ENCODE measurements at places on chromosomes 11 and 22. TPM values are rescaled to one million over a fixed set of nuclear protein-coding genes. Genes with fewer than 3 reads are reported as not detected.

- no peak overlapping the region for H3K27ac ChIP-seq
- peak; percentile 24 for DNase-seq
- H3K4me1 ChIP-seq: peaks cover 46% of the 10 kb centered on the region
- no peaks in the 10 kb centered on the region for H3K36me3 ChIP-seq
Measured at GRCh38 chr22:33811686-33812085, 108.6 kb downstream of the LARGE1 start.

- no peaks in the 10 kb centered on the region for H3K27me3 ChIP-seq
- no peak for DNase-seq
- H3K27ac ChIP-seq: no peak overlapping the region
- H3K4me1 ChIP-seq: peaks cover 21% of the 10 kb centered on the region
- H3K4me3 ChIP-seq: no peak overlapping the region
Measured at GRCh38 chr11:66373265-66373664, 1.7 kb upstream of the SLC29A2 start.

DNA sequence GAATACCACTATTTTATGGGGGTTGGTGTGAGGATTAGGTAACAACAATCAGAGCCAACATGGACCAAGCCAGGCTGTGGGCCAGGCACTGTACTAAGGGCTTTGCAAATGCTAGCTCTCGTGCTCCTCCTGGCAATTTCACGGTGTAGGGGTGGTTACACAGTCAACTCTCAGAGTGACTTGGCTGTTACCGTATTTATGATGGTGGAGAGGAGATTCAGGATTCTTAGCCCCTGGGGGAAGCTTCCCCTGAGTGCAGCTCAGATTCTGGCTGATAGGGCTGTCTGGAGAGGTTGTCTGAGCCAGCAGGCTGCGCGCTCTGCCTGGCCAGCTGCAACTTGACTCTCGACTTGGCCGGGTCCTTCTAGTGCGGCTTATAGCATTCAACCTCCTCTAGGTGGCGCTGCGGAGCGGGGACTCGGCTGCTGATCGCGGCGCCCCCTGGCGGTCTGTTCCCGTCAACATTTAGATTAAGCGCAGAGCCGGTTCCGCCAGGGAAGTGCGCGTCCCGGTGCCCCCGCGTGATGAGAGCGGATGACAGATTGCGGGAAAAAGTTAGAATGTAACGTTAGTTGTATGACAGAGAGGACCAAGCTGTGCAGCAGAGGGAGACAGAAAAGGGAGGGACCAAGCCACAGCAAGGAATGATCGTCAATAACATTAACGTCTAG lies 4.5 kb upstream of the NCF4 start:
- peaks cover 17% of the 10 kb centered on the region for H3K27me3 ChIP-seq
- H3K4me3 ChIP-seq: 0 out of 2 replicates have a peak overlapping the region, but pooled peaks have one; percentile 32
- H3K27ac ChIP-seq: no peak overlapping the region
- DNase-seq: peak; percentile 94
- H3K36me3 ChIP-seq: no peaks in the 10 kb centered on the region

DNA sequence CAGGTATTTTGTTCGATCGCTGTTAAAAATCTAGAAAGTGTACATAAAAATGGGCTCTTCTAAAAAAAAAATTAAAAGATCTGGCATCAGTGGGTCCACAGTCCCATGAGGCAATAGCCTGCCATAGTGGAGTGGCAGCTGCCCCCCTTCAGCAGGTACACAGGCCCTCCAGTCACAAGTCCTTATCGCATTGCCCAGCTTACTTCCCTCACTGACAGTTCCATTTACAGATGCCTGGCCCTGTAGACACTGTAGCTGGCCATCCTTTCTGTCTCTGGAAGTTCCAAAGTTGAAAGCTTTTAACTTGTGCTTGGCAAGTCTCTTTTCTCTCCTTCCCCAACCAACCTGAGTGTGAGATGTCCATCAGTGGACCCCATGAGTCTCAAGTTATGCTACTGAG lies 11.4 kb downstream of the ZNRF3 start:
- peaks cover 56% of the 10 kb centered on the region for H3K4me1 ChIP-seq
- peak overlapping the region; percentile 97 for H3K27ac ChIP-seq
- no peaks in the 10 kb centered on the region for H3K36me3 ChIP-seq
- no peak overlapping the region for H3K4me3 ChIP-seq

- no peaks in the 10 kb centered on the region for H3K36me3 ChIP-seq
- DNase-seq: no peak
- H3K27me3 ChIP-seq: no peaks in the 10 kb centered on the region
- no peaks in the 10 kb centered on the region for H3K4me1 ChIP-seq
Measured at GRCh38 chr11:6992026-6992425, 28.1 kb downstream of the ZNF214 start.

DNA sequence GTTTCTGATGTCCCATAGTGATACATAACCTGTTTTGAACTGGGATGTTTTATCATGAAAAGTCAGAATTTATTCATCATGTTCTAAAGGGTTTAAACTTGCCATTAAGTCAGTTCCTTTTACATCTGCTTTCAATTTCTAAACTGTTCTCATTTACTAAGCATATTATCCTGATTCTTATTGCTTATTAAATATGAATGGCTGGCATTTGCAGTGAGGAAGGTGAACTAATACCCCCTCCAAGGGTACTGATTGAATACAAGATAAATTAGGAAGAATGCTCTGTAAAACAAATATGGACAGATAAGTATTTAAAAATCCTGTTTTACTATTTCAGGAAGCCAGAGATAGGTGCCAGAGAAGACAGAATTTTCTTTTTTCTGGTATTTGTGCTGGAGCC lies 70.8 kb upstream of the HORMAD2 start:
- H3K36me3 ChIP-seq: no peaks in the 10 kb centered on the region
- H3K27me3 ChIP-seq: no peaks in the 10 kb centered on the region
- H3K4me3 ChIP-seq: no peak overlapping the region

GRCh38 chr11:118128721-118129470 lies 23.7 kb downstream of the SCN4B start:
- no peak overlapping the region for H3K27ac ChIP-seq
- H3K27me3 ChIP-seq: no peaks in the 10 kb centered on the region
- DNase-seq: no peak

GRCh38 chr11:80443177-80443576 lies 1002.3 kb upstream of the TENM4 start:
- DNase-seq: no peak
- H3K27ac ChIP-seq: no peak overlapping the region
- H3K4me3 ChIP-seq: no peak overlapping the region
- H3K27me3 ChIP-seq: no peaks in the 10 kb centered on the region
- no peaks in the 10 kb centered on the region for H3K4me1 ChIP-seq
- H3K36me3 ChIP-seq: no peaks in the 10 kb centered on the region

GRCh38 chr11:101446726-101447125 lies 137.1 kb downstream of the TRPC6 start:
- no peak overlapping the region for H3K27ac ChIP-seq
- no peaks in the 10 kb centered on the region for H3K36me3 ChIP-seq
- no peaks in the 10 kb centered on the region for H3K27me3 ChIP-seq
- H3K4me1 ChIP-seq: no peaks in the 10 kb centered on the region
- no peak for DNase-seq

- peak within 1 kb of the TSS; percentile 91 for H3K4me3 ChIP-seq
- no peaks in the 10 kb centered on the region for H3K36me3 ChIP-seq
- DNase-seq: peak; percentile 97
- no peaks in the 10 kb centered on the region for H3K27me3 ChIP-seq
- H3K27ac ChIP-seq: no peak within 1 kb of the TSS
Measured at GRCh38 chr22:21045585-21046294, at the start of gene LRRC74B. LRRC74B (plus strand) TSS chr22:21045946; CDS start chr22:21045987, 41 bp downstream.

GRCh38 chr11:110297076-110297725 lies 787 bp upstream of the RDX start:
- no peaks in the 10 kb centered on the region for H3K27me3 ChIP-seq
- peak overlapping the region; percentile 78 for H3K27ac ChIP-seq
- DNase-seq: no peak
- H3K4me3 ChIP-seq: peak overlapping the region; percentile 94
- no peaks in the 10 kb centered on the region for H3K36me3 ChIP-seq

DNA sequence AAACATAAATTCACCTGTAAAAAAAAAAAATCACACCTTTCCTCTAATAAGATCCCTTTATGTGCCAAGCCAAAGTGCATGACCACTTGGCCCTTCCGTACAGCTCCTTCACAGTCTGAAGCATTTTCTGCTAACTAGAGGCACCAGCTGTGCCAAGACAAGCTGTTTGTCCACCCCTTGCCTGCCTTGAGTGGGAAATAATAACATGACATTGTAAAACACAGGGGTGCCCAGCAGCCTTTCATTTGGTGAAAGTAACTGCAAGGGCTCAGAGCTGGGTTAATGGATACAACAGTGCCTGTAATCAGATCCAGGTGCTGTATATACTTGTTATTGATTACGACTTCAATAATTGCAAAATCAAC lies 59.2 kb downstream of the DDIAS start:
- no peaks in the 10 kb centered on the region for H3K27me3 ChIP-seq
- no peak overlapping the region for H3K27ac ChIP-seq
- peaks cover under 1% of the 10 kb centered on the region for H3K4me1 ChIP-seq
- no peak for DNase-seq
- H3K36me3 ChIP-seq: no peaks in the 10 kb centered on the region

DNA sequence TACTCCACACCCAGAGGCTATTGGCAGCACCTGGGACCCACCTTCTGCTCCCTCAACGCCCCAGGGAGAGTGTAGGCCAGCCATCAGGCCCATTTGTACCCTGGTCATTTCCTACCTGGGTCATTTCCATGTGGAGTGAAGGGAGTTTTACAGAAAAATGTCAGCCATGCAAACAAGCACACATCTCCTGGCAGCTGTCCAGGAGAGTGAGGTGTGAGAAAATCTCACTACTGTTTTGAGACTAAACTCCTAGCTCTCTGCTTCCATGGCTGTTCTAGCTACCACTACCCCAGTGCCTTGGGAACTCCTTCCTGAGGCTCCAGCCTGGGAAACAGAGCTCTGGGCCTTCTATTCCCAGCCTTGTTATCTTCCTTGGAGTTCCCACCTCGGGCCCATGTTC lies 2.8 kb upstream of the TMPRSS13 start:
- DNase-seq: no peak
- no peak overlapping the region for H3K4me3 ChIP-seq
- H3K27ac ChIP-seq: no peak overlapping the region
- H3K36me3 ChIP-seq: no peaks in the 10 kb centered on the region
- no peaks in the 10 kb centered on the region for H3K27me3 ChIP-seq
- H3K4me1 ChIP-seq: peaks cover 19% of the 10 kb centered on the region

DNA sequence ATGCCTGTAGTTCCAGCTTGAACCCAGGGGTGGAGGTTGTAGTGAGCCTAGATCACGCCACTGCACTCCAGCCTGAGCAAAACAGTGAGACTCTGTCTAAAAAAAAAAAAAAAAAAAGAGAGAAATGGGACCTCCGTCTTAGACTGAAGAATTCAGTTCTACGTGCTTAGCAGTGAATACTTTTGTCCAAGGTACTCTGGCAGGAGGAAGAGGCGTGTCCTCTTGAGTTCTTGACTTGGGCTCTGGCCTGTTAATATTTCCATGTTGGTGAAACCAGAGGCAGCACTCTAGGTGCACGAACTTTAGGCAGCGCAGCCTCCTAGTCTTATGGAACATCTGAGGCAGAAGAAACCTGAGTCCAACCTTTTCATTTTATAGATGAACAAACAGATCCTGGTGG lies 2.4 kb downstream of the HMBS start:
- no peak for DNase-seq
- H3K36me3 ChIP-seq: no peaks in the 10 kb centered on the region
- H3K27ac ChIP-seq: no peak overlapping the region

DNA sequence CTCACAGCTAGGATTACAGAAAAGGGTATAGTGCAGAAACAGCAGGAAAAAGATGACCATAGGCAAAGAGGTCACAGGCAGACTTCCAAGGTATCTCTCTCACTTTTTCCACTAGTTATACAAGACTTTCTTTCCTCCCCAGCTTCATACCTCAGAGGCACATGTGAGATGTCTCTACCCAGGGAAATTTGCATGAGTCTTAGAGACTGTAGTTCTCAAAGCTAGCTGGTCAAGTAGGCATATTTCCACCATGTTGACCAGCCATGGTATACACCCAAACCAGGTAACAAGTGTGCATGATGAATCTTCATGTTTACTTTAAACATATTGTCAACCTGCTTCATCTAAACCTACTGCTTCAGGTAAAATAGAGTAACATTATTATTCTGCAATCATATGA lies 27.9 kb downstream of the PRMT3 start:
- H3K27me3 ChIP-seq: no peaks in the 10 kb centered on the region
- no peaks in the 10 kb centered on the region for H3K36me3 ChIP-seq
- no peak overlapping the region for H3K27ac ChIP-seq
- no peak overlapping the region for H3K4me3 ChIP-seq

DNA sequence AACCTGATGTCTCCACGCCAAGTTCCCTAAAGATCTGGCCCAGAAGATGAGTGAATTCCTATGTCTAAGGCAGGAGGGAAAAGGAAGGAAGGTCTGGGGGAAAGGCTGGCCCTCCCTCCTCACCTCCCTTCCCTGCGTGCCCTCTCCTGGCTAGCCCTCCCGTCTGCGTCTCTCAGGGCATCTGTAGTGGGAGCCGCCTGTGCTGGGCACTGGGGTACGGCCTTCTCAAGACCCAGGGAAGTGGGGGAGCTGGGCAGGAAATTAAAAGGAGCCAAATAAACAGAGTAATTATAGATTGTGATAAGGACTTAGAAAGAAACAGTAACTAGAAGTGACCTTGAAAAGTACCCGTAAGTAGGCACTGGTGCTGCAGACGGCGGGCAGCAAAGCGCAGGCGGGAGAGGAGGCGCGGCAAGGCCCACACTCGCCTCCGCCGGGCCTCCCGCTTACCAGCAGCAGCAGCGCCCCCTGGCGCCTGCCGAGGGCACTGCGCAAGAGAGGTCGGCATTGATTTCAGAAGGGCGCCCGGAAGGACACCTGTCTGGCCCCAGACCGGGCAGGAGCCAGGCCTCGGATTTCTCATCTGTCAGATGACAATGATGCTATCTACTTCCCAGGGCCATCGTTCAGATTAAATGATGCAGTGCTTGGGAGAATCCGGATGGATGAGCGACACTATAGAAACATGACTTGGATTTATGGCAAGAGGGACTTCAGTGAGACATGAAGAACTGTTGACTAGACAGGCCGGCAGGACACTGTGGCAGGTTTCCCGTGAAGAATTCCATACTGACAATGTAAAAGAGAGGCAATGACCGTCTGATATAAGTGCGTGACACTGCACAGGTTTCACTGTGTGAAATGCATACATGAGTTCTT lies 7.3 kb downstream of the KCNJ1 start:
- H3K27ac ChIP-seq: no peak overlapping the region
- no peaks in the 10 kb centered on the region for H3K36me3 ChIP-seq
- DNase-seq: peak; percentile 90
- H3K4me1 ChIP-seq: peaks cover 14% of the 10 kb centered on the region
- no peak overlapping the region for H3K4me3 ChIP-seq
- H3K27me3 ChIP-seq: peaks cover 6% of the 10 kb centered on the region

- H3K27me3 ChIP-seq: no peaks in the 10 kb centered on the region
- DNase-seq: no peak
- H3K27ac ChIP-seq: no peak overlapping the region
- H3K4me3 ChIP-seq: no peak overlapping the region
Measured at GRCh38 chr11:85109141-85109540, 518.0 kb downstream of the DLG2 start.

GRCh38 chr22:20008221-20008995 lies 8.2 kb downstream of the ARVCF start:
- DNase-seq: no peak
- no peaks in the 10 kb centered on the region for H3K4me1 ChIP-seq
- no peak overlapping the region for H3K27ac ChIP-seq
- H3K36me3 ChIP-seq: peaks cover 8% of the 10 kb centered on the region
- H3K4me3 ChIP-seq: no peak overlapping the region

GRCh38 chr11:133787379-133788141 lies 57.8 kb downstream of the SPATA19 start:
- no peaks in the 10 kb centered on the region for H3K36me3 ChIP-seq
- H3K4me3 ChIP-seq: peak overlapping the region; percentile 57
- peaks cover 30% of the 10 kb centered on the region for H3K27me3 ChIP-seq

Gene ELMOD1
- total RNA-seq: 1.2 TPM

Gene CSRP3
- total RNA-seq: not detected

Gene GRAP2
- total RNA-seq: 0.42 TPM

Gene OR5B21
- not detected for total RNA-seq

Gene DGCR6
- 4.6 TPM for total RNA-seq
